ENCODE measurements at places on chromosomes 2 and 18.

DNA sequence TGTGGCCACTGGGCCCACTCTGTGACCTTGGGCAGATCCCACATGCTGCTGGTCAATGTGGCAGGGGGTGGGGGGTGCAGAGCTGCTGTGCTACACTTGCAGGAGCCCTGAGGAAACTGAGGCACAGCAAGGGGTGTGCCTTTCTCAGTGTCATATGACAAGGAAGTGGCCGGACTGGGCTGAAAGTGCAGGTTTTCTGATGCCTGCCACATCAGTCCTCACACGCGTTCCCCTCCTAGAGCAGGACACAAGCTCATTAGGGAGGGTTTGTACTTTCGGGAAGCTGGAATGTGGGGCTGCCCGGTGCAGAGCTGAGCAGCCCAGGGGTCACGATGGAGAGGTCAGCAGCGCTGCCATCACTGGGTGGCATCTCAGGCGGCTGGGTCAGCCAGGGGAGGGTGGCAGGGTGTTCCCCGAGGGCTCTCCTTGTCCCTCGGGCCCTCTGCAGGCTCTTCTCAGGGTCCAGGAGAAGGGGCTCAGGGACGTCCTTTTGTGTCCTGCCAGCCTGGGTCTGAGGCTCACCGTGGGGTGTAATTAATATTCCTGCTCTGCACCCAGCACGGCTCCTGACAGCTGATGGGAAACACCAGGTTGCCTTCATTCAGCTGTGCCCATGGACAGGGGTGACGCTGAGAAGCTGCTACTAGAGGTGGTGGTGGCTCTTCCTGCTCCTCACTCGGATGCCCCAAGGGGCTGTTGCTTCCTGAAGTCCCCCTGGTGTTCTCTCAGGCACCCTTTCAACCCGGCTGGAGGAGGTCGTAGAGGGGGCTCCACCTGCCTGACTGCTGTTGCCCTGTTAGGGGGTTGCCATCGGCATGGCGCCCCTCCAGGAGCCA is 62.1 kb upstream of the HDAC4 start:
- DNase-seq = no peak

- no peak for DNase-seq
These were observed 22.6 kb downstream of the MAPK4 start for GRCh38 chr18:50582500-50582899.

- DNase-seq = peak; percentile 55
These were observed 1.2 kb downstream of the TLX2 start for GRCh38 chr2:74515271-74515980.

DNA sequence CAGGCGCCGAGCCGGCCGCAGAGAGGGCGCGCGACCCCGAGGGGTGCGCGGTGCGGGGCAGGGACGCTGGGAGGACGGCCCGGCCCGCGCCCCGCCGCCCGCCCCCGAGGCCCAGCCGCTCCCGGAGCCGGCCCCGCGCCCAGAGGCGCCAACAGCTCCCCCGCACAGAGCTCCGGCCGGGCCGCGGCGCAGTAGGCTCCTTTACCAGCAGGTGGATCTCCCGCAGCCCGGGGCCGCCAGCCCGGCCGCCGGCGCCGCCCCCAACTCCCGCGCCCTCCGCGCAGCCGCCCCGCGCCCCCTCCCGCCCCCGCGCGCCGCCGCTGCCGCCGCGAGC is 258 bp downstream of the MGAT4A start:
- no peak for DNase-seq

GRCh38 chr2:215262741-215263362 is 49.0 kb upstream of the ATIC start:
- no peak for DNase-seq

DNA sequence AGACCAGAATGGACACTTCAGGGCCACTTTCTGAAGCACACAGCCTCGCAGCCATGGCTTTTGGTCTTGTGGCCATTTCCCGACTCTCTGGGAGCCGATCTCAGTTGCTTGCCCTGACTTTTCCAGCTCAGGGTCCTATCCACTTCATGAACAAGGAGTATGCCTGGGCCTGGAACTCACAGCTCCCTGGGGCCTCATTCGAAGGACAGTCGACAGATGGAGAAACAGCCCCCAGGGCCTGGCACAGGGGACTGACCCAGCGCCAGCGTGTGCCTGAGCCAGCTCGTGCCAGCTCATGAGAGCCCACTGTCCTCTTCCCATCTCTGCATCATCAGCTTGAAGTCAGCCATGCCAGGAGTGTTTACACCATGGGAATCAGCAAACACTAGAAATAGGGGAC is 134.6 kb upstream of the GPC1 start:
- no peak for DNase-seq

GRCh38 chr2:161952783-161953191 is 121.2 kb downstream of the DPP4 start:
- DNase-seq = no peak

GRCh38 chr2:214297423-214297822 is 113.4 kb upstream of the VWC2L start:
- no peak for DNase-seq

- DNase-seq = no peak
These were observed 318.2 kb upstream of the NRXN1 start for GRCh38 chr2:51350100-51350499.

GRCh38 chr2:117087535-117088291 is 726.8 kb upstream of the DDX18 start:
- peak; percentile 76 for DNase-seq

- no peak for DNase-seq
These were observed 264.3 kb downstream of the NOL4 start for GRCh38 chr18:33960417-33960816.

DNA sequence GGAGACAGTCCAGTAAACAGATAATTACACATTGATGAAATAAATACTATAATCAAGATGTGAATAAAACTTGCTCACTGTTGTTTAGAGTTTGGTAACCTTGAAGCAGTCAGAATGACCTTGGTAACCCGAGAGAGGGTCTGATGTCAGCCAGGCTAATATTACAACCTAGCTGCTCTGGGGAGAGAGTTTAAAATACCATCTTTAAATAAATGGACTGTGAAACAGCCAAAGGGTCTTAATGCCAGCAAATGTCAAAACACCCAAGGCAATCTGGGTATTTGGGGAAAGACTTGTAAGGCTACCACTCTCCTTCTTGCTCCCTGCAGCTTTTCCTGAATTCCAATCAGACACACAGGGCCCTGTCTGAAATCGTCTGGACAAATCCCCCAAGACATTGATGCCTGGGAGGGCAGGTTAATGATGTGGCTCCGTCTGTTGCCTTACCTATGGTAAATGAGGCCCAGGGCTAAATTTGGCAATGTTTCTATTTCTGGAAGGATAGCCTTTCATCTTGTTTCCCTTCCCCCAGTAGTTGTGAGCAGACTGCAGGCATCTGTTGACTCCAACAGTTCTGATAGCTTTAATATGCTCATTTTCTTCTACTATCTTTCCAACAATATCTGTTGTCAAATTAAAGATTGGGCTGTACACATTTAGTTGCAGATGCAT is 43.0 kb upstream of the ITGB6 start:
- DNase-seq = no peak

GRCh38 chr18:63207835-63208234 is 111.7 kb downstream of the BCL2 start:
- DNase-seq = no peak

GRCh38 chr2:144003460-144004075 is 516.4 kb downstream of the ZEB2 start:
- DNase-seq = no peak

- DNase-seq = no peak
These were observed 108.4 kb downstream of the ALMS1 start for GRCh38 chr2:73494031-73494430.

GRCh38 chr2:193806088-193806774 is 1611.5 kb upstream of the TMEFF2 start:
- DNase-seq = no peak

GRCh38 chr2:108593547-108594098 is 59.4 kb downstream of the LIMS1 start:
- DNase-seq = no peak

GRCh38 chr2:45570671-45571334 is 40.3 kb downstream of the SRBD1 start:
- DNase-seq = peak; percentile 6

DNA sequence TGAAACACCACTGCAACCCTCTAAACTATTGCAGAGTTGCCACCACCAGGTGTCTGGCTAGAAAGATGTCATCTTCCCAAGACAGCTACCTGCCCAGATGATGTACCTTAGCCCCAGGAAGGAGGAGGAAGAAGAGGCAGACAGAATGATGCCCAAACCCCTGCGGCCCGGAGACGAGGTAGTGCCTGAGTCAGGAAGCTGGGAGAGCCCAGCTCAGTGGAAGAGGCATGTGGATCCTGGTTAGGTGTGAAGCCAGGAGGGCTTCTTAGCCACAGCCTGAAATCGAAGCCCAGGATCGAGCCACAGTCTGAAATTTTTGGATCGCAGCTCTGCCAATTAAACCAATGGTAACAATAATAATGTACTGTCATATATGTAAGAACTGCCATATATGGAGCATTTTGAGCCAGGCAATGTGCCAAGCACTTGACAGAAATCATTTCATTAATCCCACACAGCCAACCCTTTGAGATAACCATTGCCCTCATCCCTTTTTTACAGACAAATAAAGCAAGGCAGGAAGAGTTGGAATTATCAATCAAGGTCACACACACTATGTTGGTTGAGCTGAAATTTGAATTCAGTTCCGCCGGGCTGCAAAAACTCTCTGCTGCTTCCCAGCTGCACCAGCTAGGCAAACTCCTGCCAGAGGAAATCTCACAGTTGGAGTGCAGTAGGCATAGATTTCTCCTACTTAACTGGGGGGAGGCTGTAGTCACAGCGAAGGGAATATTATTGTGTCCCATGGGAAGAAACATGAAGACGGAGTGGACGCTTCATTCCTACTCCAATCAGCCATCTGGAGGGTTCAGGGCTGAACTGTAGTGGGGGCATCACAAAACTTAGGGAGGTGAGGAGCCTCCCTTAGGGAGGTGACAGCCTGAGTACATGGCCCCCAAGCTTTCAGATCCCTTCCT is 19.4 kb upstream of the CYP1B1 start:
- no peak for DNase-seq

DNA sequence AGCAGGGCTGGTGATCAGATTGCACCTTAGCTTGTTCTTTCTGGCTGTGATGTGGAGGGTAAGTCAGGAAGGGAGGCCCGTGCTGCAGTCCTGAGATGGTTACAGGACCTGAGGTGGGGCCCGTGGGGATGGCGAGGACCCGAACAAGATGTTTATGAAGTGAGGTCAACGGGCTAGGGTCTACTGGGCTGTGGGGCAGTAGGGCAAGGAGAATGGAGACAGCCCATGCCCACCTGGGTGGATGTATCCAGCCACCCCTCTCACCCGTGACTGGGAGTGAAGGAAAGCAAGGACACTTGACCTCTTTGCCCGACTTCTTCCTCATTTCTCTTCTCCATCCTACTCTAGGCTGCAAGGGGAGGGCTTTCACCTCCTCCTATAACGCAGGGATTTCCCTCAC is 18.0 kb downstream of the PTMA start:
- DNase-seq = no peak

DNA sequence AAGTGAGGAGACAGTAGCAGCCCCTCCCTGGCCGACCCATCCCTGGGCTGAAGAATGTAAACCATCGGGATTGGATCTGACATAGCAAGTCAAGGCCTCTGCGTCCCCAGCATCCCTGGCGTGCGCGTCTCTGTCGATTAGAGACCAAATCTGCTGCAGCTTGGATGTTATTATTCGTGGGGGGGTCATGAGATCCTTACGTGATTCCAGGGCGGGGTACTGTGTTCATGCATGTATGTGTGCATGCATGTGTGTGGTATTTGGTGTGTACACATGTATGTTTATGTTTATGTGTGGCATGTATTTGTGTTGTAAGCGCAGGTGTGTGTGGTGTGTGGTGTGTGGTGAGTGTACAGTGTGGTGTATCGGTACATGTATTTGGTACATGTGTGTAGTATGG is 741.8 kb upstream of the SALL3 start:
- DNase-seq = no peak

DNA sequence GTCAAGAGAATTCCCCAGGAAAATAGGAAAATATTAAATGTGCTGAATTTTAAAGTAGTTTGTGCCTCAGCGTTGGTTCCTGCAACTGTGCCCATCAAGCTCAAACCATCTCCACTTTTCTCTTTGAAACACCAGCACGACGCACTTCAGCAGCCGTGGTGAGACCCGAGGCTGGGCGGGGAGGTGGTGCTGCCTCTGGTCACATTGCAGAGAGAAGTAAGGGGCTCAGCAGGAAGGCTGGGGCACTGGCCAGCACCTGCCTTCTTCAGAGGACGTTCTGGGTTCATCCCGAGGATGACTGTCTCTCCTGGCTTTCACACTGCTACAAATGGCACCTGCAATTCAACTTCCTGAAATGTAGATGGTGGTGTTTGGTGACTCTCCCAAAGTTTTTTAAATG is 323.7 kb upstream of the SALL3 start:
- DNase-seq = no peak

DNA sequence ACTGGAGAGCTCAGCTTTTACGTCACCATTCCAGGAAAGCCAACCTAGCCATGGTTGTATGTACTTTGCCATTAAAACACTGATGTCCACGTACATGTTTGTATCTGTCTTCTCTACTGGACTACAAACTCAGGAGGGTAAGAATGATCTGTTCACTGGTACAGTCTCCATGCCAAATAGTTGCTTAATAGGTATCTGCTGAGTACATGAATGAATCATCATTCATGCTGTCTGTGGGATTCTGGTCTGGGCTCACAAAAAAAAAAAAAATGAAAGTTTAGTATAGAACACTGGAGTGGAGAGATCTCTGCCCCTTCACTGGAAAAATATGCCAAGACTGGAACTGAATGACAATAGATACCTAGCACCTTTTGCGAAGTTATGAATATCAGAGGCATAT is 102.6 kb upstream of the ITGA4 start:
- no peak for DNase-seq

GRCh38 chr2:180609626-180610340 is 370.6 kb upstream of the UBE2E3 start:
- DNase-seq = no peak

DNA sequence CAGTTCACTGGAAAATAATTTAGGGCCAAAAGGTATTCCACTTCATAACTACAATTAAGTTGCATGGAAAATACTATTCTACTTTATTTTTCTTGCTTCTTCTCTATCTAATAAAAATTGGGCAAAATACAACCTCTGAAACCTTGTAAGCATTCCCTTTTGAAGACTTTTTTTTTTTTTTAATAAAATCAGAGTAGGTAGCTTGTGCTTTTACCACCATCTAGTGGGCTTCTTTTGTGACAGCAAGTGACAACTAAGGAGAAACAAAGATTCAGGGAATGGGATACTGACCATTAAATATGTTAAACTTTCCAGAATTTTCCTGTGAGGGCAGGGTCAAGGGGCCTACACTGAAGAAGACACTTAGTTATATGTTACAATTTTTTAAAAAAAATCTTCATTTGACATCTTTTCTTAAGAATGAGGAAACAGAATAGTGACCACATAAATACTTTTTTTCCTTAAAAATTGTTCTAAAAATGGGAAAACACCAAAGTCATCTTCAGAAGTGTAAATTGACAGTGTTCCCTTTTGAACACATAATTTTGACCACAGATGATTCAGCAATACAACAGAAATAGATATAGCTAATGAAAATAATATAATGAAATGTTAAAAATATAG is 1183.2 kb upstream of the ACVR2A start:
- peak; percentile 66 for DNase-seq

- no peak for DNase-seq
These were observed 27.3 kb downstream of the LPIN2 start for GRCh38 chr18:2985628-2986027.

Measured in neural progenitor cell (in vitro differentiated cells).